ENCODE measurements at places on chromosomes 3 and 15.

GRCh38 chr3:17258823-17259436 is 374.2 kb downstream of the PLCL2 start:
- DNase-seq = peak; percentile 13

GRCh38 chr15:31525988-31526665 is 199.5 kb downstream of the KLF13 start:
- DNase-seq = no peak

DNA sequence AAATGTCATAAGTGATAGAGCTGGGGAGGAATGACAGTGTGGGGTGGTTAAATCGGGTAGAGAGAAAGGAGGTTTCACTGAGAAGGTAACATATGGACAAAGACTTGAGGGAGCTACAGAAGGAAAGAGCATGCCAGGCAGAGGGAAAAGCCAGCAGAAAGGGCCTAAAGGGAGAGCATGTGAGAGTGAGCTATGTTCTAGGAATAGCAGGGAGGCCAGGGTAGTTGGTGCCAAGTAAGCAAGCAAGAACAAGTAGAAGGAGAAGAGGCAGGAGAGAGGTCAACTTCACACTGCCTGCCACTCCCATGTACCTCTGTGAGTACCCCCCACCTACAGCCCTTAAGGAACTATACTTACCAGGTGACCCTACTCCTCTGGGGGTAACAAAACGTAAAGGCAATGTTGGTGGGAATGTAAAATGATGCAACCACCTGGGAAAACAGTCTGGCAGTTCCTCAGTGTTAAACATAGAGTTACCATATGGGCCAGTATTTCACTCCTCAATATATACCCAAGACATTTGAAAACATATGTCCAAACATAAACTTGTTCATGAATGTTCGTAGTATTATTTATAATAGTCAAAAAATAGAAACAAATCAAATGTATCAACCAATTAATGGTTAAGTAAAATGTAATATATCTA is 67.6 kb downstream of the SFMBT1 start:
- no peak for DNase-seq

- DNase-seq = no peak
Measured at GRCh38 chr3:72449551-72449950, 398.7 kb downstream of the SHQ1 start.

DNA sequence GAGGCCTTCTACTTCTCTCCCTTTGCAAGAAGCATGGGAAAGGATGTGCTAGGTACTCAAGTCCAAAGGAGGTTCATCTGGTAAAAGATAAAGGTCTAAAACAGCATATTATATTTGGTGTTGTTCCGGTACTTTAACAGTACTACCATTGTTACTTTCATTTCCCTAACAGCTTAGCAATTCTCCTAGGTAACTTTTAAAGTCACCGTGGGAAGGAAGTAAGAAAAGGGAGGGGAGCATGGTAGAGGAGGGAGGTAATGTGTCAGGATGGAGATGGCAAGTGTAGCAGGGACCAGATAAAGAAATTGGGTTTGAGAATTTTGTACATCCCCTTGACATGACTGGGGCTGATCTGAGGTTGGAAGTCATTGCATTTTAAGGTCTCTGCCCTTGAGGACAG is 89.4 kb upstream of the SKOR1 start:
- no peak for DNase-seq

DNA sequence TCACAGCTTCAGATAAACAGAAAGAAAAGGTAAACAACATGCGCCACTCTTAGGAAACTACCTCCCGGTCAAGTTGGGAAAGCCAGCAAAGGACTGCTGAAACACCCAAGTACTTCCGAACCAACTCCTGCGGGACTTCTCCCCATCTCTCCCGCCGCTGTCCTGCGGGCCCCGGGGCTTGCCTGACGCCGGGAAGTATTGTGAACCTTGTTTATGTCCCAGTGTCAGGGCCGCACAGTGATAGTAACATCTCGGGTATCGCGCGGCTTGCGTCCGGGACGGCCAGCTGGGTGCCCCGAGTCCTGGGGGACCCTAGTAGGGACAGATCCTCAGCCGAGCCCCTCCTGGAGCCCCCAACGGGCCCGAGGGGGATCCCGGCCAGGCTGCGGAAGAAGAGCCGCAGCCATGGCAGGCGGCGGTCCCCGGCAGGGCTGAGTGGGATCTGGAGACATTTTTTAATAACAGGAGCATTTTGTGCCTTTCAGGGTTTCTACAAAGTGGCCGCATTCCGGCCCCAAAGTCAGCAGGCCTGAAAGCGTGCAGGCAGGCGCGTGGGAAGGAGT is 756 bp downstream of the CLPX start:
- peak; percentile 24 for DNase-seq

DNA sequence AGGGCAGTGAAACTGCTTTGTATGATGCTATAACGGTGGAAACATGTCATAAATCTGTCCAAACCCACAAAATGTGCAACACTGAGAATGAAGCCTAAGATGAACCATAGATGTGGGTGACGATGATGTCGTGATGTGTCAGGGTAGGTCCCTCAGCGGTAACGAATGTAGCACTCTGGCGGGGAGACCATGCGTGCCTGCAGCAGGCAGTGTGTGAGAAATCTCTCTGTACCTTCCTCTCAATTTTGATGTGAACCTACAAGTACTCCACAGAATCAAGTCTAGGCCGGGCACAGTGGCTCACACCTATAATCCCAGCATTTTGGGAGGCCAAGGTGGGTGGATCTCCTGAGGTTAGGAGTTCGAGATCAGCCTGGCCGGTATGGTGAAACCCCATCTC is 268.2 kb upstream of the LYSMD4 start:
- DNase-seq = no peak

DNA sequence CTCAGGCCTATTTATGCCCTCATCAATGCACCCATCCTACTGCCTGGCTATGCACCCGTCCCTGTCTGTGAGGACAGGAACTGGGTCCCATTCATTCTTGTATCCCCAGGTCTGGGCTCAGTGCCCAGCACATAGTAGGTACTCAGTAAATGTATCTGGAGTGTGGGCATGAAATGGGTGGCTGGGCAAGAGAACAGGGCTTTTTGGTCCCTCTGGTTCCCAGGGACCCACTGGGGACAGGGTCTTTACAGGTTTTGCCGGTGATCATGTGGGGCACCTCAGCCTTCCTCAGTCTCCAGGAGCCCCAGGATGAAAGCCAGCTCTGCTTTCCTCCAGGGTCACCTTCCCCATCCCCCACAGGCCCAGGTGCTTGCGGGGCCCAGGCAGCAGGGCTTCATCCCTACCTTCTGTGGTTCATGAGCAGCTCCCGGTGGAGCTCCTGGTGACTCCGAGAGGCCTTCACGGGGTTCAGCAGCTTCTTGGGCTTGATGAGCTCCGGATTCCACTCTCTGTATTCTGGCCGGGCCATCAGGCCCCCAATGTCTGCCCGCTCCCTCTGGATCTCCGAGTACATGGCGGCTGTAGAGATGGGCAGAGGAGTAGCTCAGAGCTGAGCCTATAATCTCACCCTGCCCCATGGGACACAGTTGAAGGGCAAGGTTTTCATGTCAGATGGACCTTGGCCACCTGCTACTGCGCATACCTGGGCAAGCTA is 7.7 kb downstream of the FAM107A start:
- no peak for DNase-seq

DNA sequence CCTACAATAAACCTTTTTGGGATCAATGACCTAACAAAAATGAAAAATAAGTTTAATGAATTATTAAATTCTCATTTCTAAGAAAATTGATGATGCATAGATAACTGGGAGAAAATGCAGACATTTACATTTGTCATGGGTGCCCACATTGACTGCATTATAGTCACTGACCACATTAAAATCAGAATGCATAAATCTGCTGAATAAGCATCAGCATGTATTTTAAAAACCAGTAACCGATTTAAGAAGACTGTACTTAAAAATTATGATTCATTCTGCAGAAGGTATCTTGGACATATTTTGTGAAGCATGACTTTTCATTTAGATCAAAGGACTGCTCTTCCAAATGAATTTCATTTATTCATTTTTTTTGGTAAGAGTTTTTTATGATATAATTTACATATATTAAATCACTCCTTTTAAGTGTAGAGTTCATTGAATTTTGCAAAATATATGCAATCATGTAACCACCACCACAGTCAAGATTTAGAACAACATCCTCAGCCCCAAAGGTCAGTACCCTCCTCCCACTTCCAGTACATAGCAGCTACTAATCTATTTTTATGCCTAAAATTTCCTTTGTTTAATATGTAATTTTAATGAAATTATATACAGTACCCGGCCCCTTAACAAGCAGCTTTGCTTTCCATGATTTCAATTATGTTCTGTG is 11.8 kb downstream of the KCNH8 start:
- DNase-seq = no peak

DNA sequence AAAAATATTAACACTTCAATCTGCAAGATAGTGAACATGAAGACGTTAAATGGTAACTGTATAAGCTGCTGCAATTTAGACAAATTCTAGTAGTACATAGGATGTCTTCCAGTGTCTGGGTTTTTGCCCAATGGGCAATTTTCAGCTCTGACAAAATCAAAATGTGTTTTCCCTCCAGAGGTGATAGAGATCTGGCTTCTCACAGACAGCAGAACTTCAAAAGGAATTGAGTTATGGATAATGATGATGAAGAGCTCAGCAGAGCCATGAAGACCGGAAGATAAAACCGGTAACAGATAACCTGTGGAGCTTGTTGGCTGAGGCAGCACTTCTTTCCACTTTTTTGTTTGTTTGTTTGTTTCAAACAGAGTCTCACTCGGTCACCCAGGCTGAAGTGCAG is 89.4 kb upstream of the NTRK3 start:
- no peak for DNase-seq

GRCh38 chr3:54337846-54338245 is 215.5 kb downstream of the CACNA2D3 start:
- DNase-seq = no peak

DNA sequence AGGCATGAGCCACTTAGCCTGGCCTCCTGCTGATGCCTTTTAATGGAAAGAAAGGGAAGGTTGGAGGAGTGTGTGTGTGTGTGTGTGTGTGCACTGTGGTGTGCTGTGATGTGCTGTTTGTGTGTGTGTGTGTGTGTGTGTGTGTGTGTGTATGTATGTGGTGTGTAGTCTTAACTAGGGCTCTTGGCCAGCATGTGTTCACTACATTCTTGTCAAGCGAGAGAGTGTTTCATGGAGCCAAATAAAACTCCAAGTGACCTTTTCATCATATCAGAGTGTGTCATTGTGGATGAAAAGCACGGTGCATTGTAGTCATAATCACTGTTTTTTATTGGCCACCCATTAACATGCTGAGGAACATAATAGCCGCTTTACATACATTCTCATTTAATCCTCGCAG is 30.8 kb upstream of the BHLHE40 start:
- DNase-seq = no peak

DNA sequence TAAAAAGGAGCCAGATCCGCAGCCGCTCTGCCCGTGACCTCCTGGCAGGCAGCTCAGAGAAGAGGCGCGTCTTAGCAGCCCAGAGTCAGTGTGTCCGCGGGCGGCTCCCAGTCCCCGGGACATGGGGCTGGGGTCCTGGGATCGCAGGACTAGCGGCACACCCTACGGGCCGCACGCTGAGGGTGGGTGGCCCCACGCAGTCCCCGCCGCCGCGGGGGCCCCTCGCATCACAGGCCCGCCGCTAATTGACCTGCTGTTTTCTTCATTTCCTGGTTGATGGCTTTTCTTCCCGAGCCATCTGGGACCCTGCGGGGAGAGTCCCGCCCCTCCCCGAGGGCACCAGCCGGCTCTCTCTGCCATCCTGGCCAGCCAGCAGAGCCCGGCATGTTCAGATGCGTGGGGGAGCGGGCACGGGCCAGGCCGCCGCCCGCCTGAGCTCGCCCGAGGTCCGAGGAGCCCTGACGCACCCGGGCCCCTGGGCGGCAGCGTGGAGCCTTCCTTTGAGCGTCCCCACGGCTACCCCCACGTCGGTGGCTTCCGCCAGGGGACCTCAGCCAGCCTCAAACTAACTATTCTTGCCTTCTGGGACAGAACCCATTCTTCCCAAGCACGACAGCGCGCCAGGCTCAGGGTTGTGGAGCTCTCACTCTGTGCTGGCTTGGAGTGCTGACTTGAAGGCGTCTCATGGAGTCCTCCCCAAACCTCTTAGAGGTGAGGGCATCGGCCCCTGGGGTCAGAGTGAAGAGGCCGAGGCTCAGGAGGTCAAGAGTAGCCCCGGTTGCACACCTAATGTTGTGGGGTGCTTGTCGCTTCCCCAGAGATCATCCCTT is 34.6 kb upstream of the CACNA2D3 start:
- no peak for DNase-seq

GRCh38 chr15:58454950-58455401 is 23.2 kb downstream of the LIPC start:
- DNase-seq = no peak

GRCh38 chr3:105139881-105140560 is 226.7 kb upstream of the ALCAM start:
- DNase-seq = no peak

DNA sequence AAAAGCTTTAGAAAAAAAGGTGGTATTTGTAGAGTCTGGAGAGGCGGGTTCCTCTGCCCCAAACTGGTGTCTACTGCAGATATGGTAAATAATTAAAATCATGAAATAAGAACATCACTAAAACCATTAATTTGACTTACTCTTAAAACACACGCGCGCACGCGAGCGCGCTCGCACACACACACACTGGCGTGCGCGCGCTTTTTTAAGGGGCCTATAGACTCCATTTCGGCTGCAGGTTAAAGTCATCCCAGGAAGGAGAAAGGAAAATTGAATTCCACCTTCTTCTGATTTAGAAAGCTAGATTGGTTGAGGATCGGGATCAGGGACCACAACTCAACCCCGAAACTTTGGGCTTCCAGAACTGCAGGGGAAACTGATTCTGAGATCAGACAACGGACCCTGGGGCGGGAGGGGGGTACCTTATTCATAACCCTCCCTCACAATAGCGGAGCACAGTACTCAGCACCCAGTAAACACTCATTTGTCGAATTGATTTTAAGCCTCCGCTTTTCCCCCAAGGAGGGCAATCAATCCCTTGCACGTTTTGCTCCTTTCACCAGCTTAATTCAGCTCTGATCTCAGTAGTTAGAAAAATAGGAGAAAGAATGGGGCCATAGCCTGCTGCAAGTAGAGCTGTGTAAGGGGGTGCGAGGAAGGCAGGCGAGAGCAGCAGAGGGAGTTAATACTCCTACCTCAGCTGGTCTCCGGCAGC is 509 bp upstream of the LRRC3B start:
- no peak for DNase-seq

- no peak for DNase-seq
Measured at GRCh38 chr3:110533089-110533488, 538.5 kb upstream of the NECTIN3 start.

GRCh38 chr3:128301186-128302023 is 148.1 kb downstream of the EEFSEC start:
- no peak for DNase-seq

DNA sequence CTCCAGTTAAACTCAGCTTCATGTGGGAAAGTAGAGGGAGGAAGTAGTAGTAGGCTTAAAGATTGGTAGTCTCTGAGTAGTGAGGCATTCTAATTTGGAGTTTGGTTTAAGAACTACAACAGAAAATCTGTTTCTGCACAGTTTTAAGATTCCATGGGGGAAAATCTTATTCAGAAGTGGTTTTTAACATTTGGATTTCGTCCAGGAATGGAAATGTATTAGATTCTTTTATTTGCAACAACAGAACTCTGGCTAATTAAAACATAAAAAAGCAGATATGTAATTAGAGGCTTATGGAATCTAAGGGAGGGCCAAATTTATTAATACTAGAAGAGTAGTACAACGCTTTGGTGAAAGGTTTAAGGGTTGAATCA is 36.0 kb downstream of the NECTIN3 start:
- no peak for DNase-seq
